ENCODE measurements at places on chromosomes 1 and 21.

GRCh38 chr1:6967431-6968111, 182.3 kb downstream of the CAMTA1 start:
- no peak for DNase-seq

DNA sequence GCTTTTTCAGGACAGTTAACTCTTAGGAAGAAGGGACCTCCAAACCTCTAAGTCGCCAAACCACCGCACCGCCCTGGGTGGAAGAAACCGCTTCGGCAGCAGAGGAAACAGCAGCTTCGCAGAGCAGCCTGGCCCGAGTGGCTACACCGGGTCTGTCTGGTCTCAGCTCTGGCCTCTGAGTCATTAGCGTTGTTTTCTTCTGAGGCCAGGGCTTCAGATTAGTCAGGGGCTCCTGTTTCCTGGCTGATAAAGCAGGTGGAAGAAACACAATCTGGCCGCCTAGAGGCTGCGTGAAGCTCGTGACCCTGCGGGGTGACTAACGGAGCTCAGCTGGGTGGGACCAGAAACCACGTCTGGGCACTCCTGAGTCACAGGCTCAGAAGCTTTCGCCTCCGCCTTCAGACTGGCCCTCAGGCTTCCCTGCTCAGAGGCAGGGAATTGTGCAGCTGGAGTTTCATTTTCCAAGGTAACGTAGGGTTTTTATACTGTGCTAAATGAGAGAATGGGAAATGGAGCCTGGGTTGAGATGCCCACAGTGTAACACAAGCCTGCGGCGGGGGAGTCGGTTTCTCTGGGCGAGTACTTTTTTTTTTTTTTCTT, 44.9 kb downstream of the CHAF1B start:
- peak; percentile 31 for DNase-seq

- DNase-seq: no peak
Measured at GRCh38 chr1:99737016-99737415, 29.4 kb downstream of the FRRS1 start.

DNA sequence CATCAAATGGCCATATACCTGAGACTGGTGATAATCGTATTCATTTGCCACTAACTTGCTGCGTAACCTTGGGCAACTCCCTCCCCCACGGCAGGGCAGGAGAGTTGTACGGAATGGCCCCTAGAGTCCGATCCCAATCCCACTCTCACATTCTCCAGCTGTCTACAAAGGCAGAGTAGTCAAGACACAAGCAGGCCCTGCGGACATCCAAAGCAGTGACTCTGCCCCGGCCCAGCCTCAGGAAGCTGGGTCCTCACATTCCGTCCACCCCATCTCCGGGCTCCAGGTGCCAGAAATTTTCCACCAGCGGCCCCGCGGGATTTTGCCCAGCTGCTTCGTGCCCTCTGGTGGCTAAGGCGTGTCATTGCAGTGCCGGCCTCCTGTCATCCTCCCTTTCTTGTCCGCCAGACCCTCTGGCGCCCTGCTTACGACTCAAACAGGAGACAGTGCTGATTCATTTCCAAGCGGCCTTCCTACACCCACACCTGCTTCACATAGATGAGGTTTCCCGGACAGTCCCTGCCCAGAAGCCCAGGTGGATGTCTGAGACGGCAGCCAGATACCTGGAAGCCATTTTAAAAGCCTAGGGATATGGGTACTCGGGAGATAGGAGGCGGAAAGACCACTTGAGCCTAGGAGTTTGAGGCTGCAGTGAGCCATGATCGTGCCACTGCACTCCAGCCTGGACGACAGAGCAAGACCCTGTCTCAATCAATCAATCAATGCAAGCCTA, 2.9 kb upstream of the S100A2 start:
- DNase-seq: peak; percentile 69

- no peak for DNase-seq
Measured at GRCh38 chr1:181153634-181153961, 65.1 kb downstream of the IER5 start.

DNA sequence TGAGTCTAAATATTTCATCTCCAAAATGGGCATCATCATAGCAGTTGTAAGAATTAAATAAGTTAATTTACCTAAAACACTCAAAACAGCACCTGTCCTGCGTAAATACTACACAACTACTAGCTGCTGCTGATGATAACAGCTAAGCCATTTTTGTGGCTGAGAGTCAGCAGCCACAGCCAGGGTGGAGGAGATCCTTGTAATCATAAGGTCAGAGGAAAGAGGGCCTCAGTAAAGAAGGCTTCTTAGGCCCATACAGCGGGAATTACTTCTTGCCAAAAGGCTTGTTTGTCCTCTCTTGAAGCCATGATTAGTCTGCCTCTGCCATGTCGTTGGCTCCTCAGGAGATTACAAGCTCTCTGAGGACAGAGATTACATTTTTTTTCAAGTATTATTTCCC, 245.0 kb downstream of the FGGY start:
- no peak for DNase-seq

- no peak for DNase-seq
Measured at GRCh38 chr1:55301912-55302311, 86.7 kb upstream of the USP24 start.

- DNase-seq: no peak
Measured at GRCh38 chr1:30950700-30951099, 42.1 kb upstream of the SDC3 start.

GRCh38 chr1:204866051-204866596, 4.5 kb upstream of the NFASC start:
- DNase-seq: no peak

DNA sequence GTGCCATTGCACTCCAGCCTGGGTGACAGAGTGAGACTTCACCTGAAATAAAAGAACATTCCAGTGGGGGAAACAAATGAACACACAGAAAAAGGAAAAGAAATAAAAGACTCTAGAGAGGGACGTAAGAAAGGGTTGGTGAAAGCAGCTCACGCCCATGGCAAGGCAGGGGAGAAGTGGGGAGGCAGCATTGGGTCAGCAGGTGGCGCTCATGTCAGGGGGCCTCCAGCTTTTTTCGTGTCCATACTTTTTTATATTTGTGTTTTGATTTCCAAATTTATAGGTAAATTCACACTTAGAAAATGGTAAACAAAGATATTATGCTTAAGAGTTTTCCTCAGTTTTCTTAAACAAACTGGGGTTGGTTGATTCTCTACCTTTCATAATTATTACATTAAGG, 45.5 kb downstream of the VPS13D start:
- no peak for DNase-seq

DNA sequence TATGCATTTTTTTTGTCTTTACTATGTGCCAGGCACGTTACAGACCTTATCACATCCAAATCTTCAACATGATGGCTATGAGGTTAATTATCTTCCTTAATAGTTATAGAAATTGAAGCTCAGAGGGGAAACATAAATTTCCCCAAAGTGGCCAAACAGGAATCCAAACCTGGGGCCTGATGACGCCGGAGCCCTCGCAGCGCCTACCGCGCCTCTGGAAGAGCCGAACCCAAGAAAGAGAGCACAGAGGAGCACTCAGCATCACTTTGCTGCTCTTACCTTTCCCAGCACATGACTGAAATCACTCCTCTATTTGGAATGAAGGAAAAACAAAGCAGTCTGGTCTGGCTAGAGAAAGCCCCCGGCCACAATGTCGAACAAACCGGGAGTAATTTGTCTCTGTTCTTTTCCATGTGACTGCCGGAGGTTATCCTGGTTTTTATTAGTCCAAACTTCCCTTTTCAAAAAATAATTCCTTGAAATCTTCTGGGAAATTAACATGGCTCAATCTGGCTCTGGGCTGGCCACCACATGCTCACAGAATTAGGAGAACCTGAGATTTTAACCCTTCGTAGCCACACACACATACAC, 195.5 kb downstream of the ADSS2 start:
- DNase-seq: no peak

DNA sequence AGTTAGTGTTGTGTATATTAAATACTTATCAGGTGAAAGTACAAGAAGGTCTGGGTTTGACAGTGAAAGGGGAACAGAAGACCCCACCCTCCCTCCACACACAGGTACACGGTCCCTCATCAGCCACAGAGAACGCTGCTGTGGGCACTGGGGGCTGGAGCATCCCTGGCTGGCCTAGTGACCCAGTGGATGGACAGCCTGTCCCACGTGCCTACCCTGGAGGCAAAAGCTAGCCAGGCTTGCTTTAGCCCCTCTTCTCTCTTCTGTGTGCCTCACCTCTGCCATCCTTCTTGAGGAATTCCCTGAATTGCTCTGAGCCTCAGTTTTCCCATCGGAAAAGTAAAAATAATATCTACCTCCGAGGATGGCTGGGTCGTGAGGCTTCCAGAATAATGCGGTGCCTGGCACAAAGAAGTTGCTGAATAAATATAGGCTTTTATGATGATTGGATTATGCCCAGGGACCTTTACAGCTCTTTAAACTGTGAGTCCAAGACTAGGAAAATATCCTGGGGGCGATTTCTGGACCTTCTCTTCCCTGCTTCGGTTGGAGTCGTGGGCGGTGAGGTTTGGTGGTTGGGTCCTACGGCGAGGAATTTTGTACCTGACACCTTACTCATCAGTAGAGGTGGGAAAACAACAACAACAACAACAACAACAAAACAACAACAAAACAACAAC, 918 bp downstream of the IFNLR1 start:
- no peak for DNase-seq

DNA sequence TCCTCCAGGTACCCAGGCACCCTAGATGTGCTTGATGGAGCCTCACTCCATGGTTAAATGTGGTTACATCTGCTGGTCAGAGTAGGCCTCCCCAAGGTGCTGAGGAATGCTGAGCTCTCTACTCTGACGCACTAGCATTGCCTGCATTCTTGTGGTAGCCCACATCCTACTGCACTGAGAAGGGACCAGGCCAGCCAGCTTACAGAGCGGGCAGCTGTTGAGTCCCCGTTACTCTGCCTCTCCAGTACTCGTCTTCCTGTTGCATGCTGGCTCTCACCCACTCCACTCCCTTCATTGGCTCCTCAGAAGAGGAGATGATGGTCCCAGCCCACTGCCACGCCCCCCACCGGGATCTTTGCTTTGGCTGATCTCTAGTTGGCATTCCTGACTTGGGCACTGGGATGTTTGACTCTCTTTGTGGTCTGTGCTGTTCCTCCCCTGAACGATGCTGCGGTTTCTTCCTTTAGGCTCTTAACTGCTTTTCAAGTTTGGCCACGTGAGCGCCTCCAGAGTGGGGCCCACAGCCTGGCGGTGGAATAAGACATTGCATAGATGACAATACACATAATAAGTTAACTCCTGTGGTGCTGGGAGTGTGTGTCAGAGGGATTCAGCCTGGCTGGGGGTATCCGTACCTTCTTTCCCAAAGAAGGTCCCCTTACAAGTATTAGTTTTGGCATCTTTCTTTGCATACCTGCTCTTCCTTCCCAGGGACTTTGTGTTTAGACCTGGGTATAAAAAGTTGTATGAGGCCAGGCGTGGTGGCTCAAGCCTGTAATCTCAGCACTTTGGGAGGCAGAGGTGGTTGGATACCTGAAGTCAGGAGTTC, 18.6 kb downstream of the AZIN2 start:
- peak; percentile 35 for DNase-seq

DNA sequence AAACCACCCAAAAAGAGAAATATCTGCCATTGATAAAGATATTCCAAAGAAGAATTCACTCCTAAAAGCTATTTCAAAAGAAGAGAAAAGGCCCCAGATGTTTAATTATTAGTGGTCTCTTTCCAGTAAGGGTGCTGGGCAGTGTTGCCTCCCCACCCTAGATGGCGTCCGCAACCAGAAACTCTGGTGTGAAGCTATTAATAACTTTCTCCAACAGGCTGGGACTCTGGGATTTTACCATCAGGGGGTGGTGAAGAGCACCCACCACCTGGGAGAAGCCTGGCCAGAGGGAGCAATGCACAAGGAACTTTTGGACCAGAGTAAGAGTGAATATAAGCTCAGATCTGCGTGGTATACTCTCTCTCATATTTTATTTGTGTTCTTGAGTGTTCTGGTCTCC, 115.4 kb upstream of the TIAM1 start:
- DNase-seq: no peak

DNA sequence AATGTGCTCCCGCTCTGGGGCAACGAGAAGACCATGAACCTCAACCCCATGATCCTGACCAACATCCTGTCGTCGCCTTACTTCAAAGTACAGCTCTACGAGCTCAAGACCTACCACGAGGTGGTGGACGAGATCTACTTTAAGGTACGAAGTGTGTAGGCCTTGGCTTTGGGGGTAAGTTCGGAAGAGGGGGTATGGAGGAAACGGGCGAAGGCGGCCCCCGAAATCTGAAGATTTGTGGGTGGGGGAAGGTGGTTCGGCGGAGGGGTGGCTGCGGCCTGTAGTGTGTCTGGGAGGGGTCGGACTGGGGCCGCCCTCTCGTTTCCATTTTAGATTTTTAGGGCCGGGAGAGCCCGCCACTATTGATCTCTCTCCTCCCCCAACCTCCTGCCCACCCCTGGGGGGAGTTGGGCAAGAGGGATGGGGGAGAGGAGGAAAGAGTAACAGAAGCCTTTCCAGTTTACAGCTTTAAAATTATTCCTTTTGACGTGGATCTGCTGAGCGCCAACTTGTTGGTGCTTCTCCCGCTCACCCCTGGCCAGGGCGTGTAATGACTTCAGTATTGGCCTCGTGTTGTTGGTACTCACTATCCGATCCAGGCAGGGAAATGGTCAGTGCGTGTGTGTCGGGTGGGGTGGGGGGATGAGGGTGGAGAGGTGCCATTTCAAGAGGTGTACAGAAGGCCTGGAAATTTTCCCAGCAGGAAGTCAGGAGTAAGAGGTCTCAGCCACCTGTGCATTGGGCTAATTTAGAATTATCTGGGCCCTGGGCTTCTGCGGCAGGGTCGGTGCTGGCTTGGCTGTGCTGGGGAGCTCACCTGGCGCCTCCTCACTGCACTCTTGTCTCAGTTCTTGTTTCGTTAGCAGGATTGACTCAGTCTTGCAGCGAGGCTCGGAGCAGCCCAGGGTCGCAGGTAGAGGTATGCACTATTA, 880 bp downstream of the PRPF38B start:
- DNase-seq: peak; percentile 38

DNA sequence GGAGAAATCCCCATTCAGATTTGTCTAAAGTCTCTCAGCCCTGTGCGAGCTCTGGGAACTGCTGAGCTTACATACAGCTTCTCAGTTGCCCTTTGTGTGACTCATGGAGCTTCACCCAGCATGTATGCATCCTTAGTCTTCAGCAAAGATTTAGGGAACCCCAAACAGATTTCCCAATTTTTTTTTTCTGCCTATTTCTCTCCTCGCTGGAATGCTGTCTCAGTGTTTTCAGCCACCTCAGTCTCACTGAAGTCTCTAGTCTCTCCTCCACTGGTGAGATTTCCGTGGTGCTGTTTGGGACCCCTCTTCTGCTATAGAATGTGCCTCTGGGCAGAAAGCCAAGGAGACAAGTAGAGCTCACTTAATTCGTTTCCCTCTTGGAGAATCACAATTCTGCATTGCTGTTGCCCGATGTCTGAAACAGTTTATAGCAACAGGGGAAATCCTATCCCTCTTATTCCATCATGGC, 28.1 kb upstream of the TXLNA start:
- no peak for DNase-seq

GRCh38 chr1:156703741-156704140, 1.6 kb downstream of the CRABP2 start:
- no peak for DNase-seq

DNA sequence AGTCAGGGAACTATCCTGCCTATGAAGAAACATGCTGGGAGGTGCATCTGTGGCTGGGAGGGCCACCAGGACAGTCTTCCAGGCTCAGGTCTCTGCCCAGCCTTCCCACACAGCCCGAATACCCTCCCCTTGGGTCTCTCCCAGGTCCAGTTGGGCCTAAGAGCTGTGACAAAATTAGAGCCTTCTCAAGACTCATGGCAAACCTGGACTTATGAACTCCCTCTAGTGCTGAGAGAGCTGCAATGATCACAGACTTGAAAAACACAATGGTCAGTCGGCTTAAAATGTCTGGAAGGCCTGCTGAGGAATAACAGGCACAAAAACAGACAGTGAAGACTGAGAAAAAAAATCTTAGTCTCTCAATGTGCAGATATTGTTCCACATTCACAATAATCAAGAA, 325.1 kb downstream of the BRINP2 start:
- no peak for DNase-seq

GRCh38 chr1:229230893-229231753, 39.8 kb upstream of the RAB4A start:
- no peak for DNase-seq

Measured in stimulated activated CD4-positive, alpha-beta T cell treated with anti-CD3 and anti-CD28 coated beads, Interleukin-12 subunit alpha, Interleukin-12 subunit beta, amount 100 ng/mL, for 24 hours (primary cell).